ENCODE measurements at places on chromosomes 5 and 9. TPM values are rescaled to one million over a fixed set of nuclear protein-coding genes. Genes with fewer than 3 reads are reported as not detected.

GRCh38 chr5:3220201-3220600 lies 375.4 kb upstream of the IRX1 start:
- no peak for DNase-seq

DNA sequence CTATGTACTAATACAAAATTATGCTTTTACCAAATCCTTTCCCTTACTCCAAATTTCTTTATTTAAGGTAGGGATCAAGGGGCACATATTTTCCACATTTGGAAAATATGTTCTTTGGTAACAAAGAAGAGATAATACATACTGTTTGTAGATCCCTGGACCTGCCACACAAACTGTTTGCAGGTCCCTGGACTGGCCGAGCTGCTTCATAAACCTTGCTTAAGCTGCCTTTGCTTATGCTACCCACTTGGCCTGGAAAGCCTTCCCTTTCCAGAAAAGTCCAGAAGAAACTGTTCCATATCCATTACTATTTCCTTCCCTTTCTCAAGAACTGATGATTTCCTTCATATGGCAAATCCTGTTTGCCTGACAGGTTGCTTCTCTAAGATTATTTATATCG lies 22.6 kb upstream of the DMXL1 start:
- DNase-seq: no peak

- no peak for DNase-seq
These were observed 163.4 kb upstream of the DMAC1 start for GRCh38 chr9:7963026-7963425.

DNA sequence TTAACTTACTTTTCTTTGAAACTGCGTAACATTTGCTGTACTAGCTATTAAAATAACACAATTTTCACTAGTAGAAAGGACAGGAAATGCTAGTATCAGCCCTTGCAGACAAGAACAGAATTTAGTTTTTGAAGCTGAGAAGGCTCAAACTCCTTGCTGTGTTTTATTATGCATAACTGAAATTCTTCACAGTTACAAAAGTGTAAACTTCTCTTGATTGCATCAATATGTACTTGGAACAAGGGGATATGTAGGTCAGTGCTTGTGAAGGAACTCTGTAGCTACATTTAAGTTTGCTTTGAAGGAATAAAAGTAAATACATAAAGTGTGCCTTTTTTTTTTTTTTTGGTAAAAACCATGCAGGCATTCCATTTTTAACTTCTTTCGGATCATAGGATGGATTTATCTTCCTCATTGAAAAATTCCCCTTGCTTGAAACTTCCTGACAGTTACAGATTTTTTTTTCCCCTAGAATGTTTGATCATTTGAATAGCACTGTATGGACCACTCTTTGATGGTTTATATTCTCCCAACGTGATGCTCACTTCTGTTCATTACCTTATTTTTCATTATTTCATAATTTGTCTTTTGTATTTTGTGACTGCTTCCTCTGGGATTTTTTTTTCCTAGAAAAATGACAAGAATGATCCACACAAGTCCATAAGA lies 94.9 kb upstream of the DAB2 start:
- no peak for DNase-seq

- DNase-seq: no peak
These were observed 11.3 kb downstream of the PDGFRB start for GRCh38 chr5:150144246-150144801.

- DNase-seq: no peak
These were observed 40.6 kb upstream of the ZNG1F start for GRCh38 chr9:41229408-41230401.

- DNase-seq: no peak
These were observed 166.6 kb upstream of the NFIB start for GRCh38 chr9:14480526-14480925.

FGD3 gene
- polyA plus RNA-seq: 161 TPM
